ENCODE measurements at places on chromosomes 3 and 15.

- DNase-seq = no peak
These were observed 101.1 kb downstream of the CPNE4 start for GRCh38 chr3:131933665-131934064.

- no peak for DNase-seq
These were observed 40.5 kb upstream of the CDV3 start for GRCh38 chr3:133532951-133533350.

DNA sequence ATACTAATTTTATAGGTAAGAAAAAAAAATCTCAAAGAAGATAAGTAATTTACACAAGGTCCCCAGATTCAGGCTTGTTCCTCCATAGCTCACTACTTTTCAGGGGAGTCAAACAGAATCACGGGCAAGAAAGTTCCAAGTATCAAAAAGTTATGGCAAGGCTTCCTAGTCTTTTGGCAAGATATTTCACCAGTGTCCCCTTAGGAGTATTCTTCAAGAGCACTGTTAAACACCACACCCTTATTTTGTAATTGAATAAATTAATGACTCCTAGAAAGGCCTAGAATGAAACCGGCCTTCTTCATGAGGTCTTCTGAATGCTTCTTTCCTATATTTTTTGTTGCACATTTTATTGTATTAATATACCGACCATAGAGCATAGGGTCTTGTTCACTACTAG, 109.7 kb downstream of the MYLK start:
- no peak for DNase-seq

DNA sequence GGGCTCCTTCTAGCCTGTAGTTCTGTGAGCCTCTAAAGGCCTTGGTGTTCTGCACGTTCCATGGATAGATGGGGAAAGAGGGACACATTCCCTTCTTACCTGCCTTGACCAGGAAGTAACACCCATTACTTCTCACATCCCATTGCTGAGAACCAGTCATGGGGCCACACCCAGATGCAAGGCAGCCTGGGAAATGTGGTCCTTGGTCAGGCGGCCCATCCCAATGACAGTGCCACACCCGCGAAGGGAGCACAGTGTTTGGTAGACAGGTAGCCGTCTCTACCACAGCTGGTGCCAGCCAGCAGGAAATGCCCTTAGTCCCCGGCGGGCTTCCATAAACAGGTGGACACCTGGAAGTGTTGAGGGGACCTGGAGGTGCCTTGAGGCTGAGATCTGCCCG, 23.2 kb upstream of the LCTL start:
- no peak for DNase-seq

DNA sequence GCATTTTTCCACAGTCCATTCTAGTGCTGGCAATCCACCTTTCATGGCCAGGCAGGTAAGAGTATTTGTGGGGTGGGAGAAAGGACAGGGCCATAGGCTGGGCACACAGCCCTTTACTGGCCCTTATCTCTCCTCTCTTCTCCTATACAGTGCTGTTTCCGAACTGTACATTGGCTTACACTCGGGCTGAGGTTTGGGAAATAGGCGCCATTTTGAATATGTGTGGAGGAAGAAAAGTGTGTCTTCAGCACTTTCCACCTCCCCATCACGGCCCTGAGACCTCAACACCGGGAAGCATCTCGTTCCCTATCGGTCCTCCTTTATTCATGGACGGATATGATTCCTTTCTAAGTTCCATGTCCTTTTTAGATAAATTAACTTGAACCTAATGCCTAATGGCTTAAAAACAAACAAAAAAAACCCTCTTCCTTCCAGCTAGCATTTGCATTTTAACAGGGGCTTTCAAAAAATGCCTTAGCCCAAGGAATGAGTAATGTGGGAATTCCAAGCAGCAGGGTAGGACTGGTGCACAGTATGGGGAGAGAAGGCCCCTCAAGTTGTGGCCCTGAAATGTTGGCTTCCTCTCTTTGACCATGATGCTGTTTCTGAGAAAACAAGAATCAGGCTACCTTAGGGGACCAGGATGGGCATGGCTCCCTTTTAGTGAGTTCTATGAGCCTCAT, 24.5 kb downstream of the CD86 start:
- no peak for DNase-seq

DNA sequence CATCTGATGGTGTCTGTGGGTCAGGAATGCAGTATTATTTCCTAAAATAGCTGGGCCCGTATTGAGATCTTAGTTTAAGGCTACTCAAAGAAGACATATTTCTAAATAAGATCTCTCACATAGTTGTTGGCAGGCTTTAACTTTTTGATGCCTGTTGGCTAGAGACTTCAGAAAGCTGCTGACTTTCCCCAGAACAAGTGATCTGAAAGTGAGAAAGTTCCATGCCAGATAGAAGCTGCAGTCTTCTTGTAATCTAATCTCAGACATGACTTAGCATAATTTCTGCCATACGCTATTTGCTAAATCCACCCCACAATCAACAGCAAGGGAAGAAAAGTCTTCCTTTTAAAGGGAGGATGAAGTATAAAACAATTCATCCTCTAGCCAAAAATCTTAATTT, 867.1 kb downstream of the IGSF11 start:
- DNase-seq = no peak

- no peak for DNase-seq
These were observed 60.2 kb upstream of the ACP3 start for GRCh38 chr3:132256989-132257388.

- no peak for DNase-seq
These were observed 18.9 kb downstream of the GHRL start for GRCh38 chr3:10273702-10274305.

GRCh38 chr3:36561601-36562000, 181.3 kb downstream of the STAC start:
- DNase-seq = no peak

GRCh38 chr15:64425221-64425620, 35.2 kb upstream of the ZNF609 start:
- no peak for DNase-seq

GRCh38 chr3:137764563-137765309, 621 bp downstream of the SOX14 start:
- DNase-seq = no peak

DNA sequence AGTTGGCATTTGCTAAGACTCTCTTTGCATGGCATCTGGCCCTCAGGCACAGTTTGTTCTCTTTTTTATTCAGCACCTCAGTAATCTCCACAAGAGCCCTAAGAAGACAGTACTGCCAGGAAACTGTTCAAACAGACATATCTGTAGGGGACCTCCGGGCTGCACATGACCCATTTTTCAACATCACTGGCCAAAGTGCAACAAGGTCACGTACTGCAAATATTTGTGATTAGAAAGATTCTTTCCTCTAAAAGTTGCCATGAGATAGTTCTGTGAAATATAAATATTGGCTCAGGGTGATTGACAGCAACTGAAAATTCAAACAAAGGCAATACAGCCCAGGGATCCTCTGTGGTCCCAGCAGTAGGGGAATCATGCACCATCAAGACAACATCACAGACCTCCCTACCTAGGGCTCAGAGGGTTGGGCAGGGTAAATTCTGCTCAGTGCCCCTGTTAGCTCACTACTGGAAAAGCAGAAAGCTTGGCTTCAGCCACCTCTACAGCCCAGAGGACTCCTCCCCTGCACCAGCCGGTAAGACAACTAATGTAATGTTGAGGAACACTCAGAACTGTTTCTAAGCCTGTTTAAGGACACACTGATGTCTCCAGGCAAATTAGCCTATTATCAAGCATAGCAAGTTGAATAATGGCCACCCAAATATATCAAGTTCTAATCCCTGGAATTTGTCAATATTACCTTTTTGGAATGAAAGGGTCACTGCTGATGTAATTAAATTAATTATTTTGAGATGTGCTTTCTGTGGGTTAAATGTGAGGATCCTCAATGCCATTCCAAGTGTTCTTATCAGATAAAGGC, 117.4 kb upstream of the LPP start:
- no peak for DNase-seq

DNA sequence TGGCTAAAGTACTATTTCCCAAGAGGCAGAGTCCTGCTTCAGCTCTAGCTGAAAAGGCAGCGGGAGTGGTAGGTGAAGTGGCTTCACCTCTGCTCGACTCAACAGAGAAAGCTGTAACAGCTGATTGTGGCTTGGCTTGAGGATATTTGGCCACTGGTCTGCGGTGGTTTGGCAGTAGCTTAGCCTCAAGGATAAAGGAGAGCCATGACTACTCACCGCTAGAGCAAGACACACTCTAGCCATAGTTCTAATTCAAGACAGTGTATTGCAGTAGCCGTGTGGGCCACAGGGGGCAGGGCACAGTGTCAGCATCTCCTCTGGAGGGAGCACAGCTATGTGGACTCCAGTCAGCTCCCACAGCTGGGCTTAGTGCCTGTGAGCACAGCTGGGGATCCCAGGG, 23.5 kb downstream of the TPRG1 start:
- no peak for DNase-seq
